HT1080 (cell line): ENCODE measurements at places on chromosomes 5 and 9.
A peak's percentile ranks its signal among the peaks of the same experiment; 100 is the strongest.

GRCh38 chr5:42641336-42642005 lies 115.1 kb upstream of the CCDC152 start:
- peak; percentile 62 for DNase-seq

DNA sequence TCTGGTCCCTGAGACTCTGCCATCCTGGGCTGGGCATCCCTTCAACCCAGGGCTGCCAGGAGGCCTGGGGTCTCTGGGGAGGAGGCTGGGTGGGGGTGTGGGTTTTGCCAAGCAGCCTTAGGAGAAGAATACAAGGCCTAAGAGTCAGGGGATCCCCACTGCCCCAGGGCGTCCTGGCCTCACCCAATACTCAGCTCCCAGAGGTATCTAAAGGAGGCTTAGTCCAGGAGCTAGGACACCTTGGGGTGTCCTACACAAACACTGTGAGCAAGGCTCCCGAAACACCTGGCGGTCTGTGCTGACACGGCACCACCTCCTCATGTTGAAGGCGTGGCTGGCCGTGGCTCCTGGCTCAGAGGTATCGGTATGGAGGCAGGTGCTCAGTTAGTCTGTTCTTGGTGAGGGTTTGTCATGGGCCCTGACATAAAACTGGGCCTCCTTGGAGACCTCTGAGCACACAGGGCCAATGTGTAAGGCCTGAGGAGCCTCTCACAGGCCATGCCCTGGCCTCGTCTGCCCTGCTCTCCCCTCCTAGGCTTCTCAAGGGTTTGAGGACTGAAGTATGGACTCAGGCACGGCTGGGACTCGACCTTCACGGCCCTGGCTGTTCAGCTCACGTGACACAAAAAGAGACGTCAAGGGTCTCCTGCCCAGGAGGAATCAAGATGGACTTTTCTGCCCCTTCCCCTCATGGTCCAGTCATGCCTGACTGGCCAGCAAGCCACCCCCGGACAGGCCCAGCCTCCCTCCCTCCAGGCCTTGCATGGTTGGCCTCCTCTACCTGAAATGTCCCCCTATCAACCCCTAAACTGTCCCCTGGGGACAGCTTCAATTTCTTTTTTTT lies 277.3 kb downstream of the FSTL4 start:
- no peak for DNase-seq

DNA sequence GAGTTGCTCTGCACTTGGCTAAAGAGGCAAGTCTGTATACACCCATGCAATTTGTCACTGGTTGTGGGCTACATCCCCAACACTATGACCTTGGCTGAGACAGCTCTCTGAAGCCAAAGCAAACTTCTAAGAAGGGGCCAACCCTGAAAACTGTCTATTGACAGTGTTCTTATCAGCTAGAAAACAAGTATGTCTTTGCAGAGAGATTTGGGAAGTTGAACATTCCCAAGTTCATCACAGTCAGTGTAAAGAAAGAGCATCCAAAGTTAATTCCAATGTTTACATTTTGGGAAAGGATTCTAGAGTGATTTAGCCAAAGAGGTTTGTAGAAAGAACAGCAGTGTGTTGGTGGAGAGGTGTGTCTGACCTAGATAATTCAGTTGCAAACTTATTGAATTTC lies 711.1 kb upstream of the CHD1 start:
- no peak for DNase-seq

- DNase-seq: no peak
These were observed 6.0 kb upstream of the SFXN1 start for GRCh38 chr5:175472378-175472777.

GRCh38 chr5:181187500-181188213 lies 17.3 kb downstream of the TRIM7 start:
- DNase-seq: peak; percentile 88

DNA sequence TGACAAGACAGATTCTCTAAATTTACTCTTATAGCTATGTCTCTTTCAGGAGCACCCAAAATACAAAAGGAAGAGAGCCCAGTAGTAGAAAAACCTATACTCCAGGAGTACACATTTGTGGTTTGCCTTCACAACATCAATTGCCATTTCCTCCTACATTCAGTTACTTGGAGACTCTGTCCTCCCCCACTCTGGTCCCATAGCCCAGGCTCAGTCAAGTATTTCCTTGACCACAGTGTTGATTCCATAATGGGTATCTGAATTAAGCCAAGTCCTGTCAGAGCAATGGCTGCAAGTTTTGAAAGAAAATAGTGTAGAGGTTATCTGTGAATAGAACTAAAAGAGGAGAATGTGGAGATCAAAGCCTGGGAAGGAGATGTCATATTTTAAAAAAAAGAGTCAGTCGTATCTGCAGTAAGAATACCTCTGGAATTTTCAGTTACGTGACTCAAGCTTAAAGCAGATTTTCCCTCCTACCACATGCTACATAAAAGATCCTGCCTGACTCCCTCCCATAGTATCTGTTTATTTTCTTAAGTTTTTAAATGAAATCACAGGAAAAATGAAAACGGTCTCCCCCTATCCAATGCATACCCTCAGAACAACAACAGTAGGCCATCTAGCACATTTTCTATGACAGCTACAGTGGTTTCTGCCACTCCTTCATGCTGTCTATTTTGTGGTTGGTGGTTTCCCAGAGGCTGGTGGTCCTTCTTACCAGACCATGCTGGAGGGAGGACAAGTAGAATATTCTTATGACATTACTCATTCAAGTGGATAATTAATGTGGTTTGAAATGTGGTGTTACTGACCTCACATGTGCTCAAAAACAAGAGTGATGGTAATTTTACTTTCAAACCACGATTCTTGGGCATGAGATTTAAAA lies 249.7 kb upstream of the TMEM161B start:
- peak; percentile 63 for DNase-seq

DNA sequence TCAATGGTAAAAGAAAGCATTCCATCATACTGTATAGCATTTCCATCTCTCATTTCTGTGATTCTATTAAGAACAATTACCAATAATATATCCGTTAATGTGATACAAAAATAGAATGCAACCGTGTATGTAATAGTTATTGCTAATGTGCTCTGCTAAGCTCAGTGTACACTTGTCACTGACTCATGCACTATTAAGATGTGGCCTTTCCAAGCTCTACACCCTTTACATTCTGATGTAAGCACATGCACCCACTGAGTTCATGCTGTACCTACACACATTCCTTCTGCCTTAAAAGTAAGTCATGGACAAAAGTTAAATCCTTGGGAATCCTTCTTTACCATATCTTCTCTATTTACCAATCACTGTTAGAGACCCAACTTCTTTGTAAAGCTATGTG lies 319.1 kb downstream of the ZSWIM6 start:
- no peak for DNase-seq

GRCh38 chr5:146078566-146078965 lies 26.8 kb downstream of the PLAC8L1 start:
- no peak for DNase-seq

- DNase-seq: no peak
These were observed 309.3 kb upstream of the SEMA6A start for GRCh38 chr5:116883875-116884274.

DNA sequence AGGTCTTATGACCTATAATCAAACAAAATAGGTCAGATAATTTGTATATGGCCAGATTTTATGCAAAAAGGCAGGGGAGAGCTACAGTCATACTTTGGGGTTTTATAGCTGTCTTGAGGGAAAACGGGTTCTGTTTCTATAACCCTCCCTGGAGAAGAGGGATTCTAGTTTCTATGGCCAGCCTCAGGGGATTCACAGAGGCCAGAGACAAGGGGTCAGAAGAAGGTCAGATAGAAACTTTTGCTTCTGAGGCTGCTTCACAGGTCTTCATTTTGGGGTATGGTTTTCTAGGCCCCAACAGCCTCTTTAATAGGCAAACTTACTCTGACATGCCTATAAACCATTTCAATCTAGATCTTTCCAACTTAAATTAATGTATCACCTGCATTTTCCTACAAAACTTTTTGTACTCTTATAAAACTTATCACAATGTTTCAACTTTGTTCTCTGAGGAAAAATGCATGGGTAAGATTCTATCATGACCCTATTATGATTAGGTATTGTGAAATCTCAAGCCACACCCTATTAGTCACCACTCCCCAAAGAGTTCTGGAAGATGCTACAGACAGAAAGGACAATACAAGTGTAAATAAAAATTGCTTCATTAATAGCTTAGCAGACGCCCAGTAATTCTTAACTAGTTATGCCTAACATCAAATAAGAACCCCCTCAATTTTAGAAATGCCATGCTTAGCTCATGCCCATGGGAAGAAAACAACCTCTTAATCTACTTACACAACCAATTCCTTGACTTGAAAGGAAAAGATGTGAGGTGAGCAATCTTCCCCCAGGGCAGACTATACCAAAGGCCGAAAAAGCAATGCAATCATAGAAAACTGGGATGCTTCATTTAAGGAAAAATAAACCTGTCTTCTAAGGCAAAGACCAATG lies 396.6 kb downstream of the TLR4 start:
- DNase-seq: no peak
